ENCODE measurements at places on chromosomes 1 and 21. TPM values are rescaled to one million over a fixed set of nuclear protein-coding genes. Genes with fewer than 3 reads are reported as not detected.

GRCh38 chr1:182955596-182956588, 2.9 kb upstream of the SHCBP1L start:
- no peak for DNase-seq
- H3K4me3 ChIP-seq, result no peak overlapping the region
- H3K36me3 ChIP-seq, result no peaks in the 10 kb centered on the region
- H3K27me3 ChIP-seq, result no peaks in the 10 kb centered on the region
- H3K27ac ChIP-seq, result no peak overlapping the region

- no peak for DNase-seq
- H3K4me3 ChIP-seq, result no peak overlapping the region
- no peaks in the 10 kb centered on the region for H3K36me3 ChIP-seq
- no peak overlapping the region for H3K27ac ChIP-seq
- no peaks in the 10 kb centered on the region for H3K27me3 ChIP-seq
Measured at GRCh38 chr1:94672001-94672400, 130.4 kb upstream of the F3 start.

Gene RGS7
- 0.23 TPM for total RNA-seq

DNA sequence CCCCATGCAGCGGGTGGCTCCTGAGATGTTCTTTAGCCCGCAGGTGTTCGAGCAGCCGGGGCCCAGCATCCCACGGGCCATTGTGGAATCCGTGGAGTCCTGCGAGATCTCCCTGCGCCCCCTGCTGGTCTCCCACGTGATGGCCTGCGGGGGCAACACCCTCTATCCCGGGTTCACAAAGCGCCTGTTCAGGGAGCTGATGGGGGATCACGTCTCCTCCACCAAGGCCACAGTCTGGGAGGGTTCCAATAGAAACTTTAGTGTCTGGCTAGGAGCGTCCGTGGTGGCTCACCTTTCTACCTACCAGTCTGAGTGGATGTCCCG, 71.0 kb downstream of the ACTL8 start:
- no peak overlapping the region for H3K27ac ChIP-seq
- H3K4me1 ChIP-seq, result no peaks in the 10 kb centered on the region
- no peaks in the 10 kb centered on the region for H3K27me3 ChIP-seq
- no peak overlapping the region for H3K4me3 ChIP-seq

DNA sequence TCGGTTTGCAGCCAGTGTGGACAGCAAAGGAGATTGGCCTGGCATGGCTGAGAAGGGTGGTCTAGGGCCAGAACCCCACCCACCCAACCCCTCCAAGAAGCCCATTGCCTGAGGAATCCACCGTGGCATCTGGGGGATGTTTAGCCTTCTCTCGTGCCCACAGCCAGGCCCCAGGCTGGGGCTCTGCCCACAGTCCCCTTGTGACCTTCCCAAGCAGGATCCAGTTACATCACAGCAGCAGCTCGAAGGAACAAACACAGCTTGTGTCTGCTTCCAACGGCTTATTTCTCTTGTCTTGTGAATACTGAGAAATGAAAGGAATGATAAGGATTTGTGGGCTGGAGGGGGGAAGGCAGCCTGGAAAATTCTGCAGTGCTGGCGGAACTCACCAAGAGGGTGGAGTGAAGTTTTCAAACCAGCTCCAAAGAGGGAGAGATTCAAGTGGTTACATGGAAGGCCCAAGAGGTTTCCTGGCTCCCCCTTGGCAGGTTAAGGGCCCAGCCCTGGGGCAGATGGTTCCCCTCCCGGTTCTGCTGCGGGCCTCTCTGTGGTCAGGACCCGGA, 61.6 kb downstream of the DHRS3 start:
- peak overlapping the region; percentile 70 for H3K27ac ChIP-seq
- H3K27me3 ChIP-seq, result no peaks in the 10 kb centered on the region
- H3K4me1 ChIP-seq, result peaks cover 10% of the 10 kb centered on the region
- DNase-seq, result peak; percentile 66

Gene TIE1
- 10.6 TPM for total RNA-seq

DNA sequence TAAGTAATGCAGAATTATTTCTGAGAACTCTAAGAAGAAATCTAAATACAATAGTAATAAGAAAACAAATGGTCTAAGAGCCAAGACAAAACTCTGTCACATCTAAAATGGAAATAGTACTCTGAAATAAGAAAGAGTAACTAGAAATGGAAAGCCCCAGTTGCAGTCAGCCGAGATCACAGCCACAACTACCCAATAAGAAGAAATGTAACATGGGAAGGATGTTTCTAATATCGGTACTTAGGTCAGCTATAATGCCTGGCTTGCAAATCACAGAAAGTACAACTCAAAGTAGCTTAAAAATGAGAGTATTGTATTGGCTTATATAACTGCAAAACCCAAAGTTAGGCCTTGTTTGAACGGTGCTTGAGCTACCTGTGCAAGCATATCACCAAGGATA, 58.6 kb upstream of the USP25 start:
- DNase-seq, result no peak
- H3K27me3 ChIP-seq, result no peaks in the 10 kb centered on the region
- no peaks in the 10 kb centered on the region for H3K36me3 ChIP-seq

Gene PLEKHG5
- total RNA-seq, result 10.3 TPM

- H3K27ac ChIP-seq, result no peak overlapping the region
- DNase-seq, result no peak
- H3K27me3 ChIP-seq, result no peaks in the 10 kb centered on the region
- no peaks in the 10 kb centered on the region for H3K36me3 ChIP-seq
Measured at GRCh38 chr1:156464825-156465452, 35.6 kb downstream of the MEF2D start.

GRCh38 chr1:100778748-100779147, 59.2 kb downstream of the VCAM1 start:
- H3K27ac ChIP-seq, result no peak overlapping the region
- DNase-seq, result no peak
- no peaks in the 10 kb centered on the region for H3K27me3 ChIP-seq
- H3K4me3 ChIP-seq, result no peak overlapping the region

Gene DMRTB1
- not detected for total RNA-seq

DNA sequence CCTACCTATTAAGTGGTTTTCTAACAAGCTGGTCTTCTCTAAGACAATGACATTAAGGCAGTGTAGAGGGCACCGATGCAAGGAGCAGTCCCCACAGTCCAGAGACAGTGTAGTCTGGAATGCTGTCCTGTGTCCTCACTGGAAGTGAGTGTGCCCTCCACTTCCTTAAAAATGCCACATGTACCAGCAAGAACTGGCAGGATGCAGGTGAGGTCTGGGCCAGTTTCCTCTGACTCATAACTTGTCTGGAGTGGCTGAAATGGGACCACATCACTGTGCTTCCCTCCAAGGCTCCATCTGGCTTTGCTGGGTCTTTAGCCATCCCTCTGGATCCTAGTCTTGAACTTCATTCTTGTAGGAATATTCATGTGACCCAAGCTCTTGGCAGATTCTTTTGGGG, 170.5 kb upstream of the KIAA0040 start:
- no peak for DNase-seq
- H3K4me3 ChIP-seq, result no peak overlapping the region
- no peak overlapping the region for H3K27ac ChIP-seq
- no peaks in the 10 kb centered on the region for H3K36me3 ChIP-seq
- H3K27me3 ChIP-seq, result no peaks in the 10 kb centered on the region

Gene SPATA45
- total RNA-seq, result not detected

GRCh38 chr1:66327588-66327987, 206.4 kb upstream of the SGIP1 start:
- H3K36me3 ChIP-seq, result no peaks in the 10 kb centered on the region
- no peaks in the 10 kb centered on the region for H3K4me1 ChIP-seq
- H3K4me3 ChIP-seq, result no peak overlapping the region
- DNase-seq, result no peak
- no peak overlapping the region for H3K27ac ChIP-seq
- H3K27me3 ChIP-seq, result no peaks in the 10 kb centered on the region

- no peak overlapping the region for H3K4me3 ChIP-seq
- DNase-seq, result no peak
- no peaks in the 10 kb centered on the region for H3K27me3 ChIP-seq
- no peaks in the 10 kb centered on the region for H3K36me3 ChIP-seq
Measured at GRCh38 chr1:19410393-19410792, 74.9 kb downstream of the CAPZB start.

GRCh38 chr1:158020886-158021620, 27.6 kb downstream of the KIRREL1 start:
- H3K36me3 ChIP-seq, result no peaks in the 10 kb centered on the region
- no peak for DNase-seq
- H3K4me1 ChIP-seq, result peaks cover 36% of the 10 kb centered on the region
- H3K27ac ChIP-seq, result no peak overlapping the region
- no peak overlapping the region for H3K4me3 ChIP-seq

Gene NDUFV3
- total RNA-seq, result 39.1 TPM

DNA sequence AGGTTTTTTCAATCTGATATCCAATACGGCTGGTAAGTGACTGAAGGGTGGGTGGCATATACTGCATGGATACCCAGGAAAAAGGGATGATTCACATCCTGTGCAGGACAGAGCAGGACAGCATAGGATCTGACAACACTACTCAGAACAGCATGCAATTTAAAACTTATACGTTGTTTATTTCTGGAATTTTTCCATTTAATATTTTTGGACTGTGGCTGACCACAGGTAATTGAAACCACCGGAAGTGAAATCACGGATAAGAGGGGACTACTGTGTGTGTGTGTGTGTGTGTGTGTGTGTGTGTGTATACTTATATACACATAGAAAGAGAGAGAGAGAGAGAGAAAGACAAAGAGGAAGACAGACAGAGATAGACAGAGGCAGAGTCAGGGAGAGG, 23.0 kb downstream of the ERICH3 start:
- H3K36me3 ChIP-seq, result no peaks in the 10 kb centered on the region
- H3K27me3 ChIP-seq, result no peaks in the 10 kb centered on the region
- no peaks in the 10 kb centered on the region for H3K4me1 ChIP-seq

DNA sequence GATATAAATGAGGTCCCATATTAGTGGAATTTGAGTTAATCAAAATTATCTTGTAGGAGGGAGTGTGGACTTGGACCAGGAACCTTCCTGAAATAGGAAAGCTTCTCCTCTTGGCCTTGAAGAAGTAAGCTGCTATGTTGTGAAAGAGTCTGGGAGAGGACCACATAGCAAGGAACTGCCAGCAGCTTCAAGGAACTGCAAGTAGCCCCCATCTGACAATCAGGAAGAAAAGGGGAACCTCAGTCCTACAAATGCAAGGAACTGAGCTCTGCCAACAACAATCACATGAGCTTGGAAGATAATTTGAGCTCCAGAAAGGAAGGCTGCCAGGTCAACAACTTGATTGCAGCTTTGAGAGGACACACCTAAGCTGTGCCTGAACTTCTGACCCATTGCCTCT, 8.2 kb upstream of the PRMT6 start:
- no peaks in the 10 kb centered on the region for H3K36me3 ChIP-seq
- no peaks in the 10 kb centered on the region for H3K27me3 ChIP-seq
- no peak overlapping the region for H3K27ac ChIP-seq
- H3K4me3 ChIP-seq, result no peak overlapping the region
- no peak for DNase-seq
- no peaks in the 10 kb centered on the region for H3K4me1 ChIP-seq

GRCh38 chr1:3698660-3699408, 46.5 kb downstream of the TP73 start:
- H3K27ac ChIP-seq, result no peak overlapping the region
- no peak overlapping the region for H3K4me3 ChIP-seq
- no peaks in the 10 kb centered on the region for H3K27me3 ChIP-seq
- H3K4me1 ChIP-seq, result peaks cover 2% of the 10 kb centered on the region
- DNase-seq, result no peak
- no peaks in the 10 kb centered on the region for H3K36me3 ChIP-seq

DNA sequence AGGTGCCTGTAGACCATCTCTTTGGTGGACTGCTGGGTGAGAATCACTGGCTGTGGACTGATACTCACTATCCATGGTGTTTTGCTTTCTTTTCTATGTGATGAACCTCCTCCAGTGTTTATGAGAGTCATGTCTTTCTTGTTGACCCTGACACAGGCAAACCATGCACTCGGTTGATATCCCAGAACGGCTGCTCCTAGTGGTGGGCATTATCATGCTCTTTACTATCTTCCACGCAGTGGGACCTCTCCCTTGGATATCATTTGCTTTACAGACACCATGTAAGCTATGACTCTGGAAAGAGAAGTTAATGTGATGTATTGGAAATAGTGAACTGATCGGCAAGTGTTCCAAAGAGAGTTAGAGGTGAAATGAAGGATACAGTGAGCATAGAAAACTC, 1455.6 kb downstream of the BRINP3 start:
- no peak overlapping the region for H3K4me3 ChIP-seq
- no peak for DNase-seq
- H3K36me3 ChIP-seq, result no peaks in the 10 kb centered on the region

DNA sequence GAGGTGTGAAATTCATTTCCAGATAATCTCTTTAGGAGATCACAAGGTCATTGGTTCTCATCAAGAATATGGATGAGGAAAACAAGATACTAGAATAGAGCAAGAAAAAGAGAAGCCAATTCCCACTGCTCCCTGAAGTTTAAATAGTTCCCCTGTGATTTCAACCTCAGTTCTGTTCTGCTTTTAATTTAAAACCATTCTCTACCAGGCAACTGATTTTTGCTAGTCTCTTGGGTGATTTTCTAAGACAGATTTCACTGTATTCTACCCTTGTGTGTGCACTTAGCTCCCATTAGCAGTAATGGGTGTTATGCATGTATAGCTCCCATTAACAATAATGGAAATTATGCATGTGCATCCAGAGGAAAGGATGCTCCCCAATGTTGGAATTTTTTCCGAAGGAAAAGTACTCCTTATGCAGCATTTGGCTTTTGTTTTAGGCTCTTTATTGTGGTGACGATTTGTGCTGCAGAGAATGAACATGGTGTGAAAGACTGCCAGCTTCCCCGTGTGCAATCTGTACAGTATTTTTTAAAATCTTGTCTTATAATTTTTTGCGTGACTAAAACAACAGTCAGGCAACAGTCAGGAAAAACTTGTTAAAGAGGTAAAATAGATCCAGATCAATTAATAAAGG, 144.0 kb upstream of the ZRANB2 start:
- DNase-seq, result no peak
- H3K36me3 ChIP-seq, result no peaks in the 10 kb centered on the region
- H3K4me1 ChIP-seq, result no peaks in the 10 kb centered on the region
- H3K4me3 ChIP-seq, result no peak overlapping the region

Gene KIAA1614
- 15.1 TPM for total RNA-seq

DNA sequence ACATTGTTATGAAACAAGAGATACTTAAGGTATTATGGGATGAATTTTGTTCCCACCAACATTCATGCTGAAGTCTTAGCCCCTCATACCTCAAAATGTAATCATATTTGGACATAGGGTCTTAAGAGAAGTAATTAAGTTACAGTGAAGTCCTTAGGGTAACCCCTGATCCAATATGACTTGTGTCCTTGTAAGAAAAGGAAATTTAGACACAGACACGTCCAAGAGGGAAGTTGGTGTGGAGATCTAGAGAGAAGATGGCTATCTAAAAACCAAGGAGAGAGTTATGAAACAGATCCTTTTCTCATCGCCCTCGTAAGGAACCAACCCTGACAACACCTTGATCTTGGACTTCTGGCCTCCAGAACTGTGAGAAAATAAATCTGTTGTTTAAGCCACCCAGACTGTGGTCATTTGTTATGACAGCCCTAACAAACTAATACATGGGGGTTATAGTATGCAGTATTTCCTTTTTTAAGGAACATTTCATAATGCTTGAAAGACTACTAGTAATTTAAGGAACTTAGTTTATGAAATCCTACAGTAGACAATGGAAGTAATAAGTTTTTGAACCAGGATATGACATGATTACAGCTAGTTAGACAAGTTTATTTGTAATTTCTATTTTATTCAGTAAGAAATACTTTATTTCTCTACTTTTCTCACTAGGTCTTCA, 875.5 kb upstream of the ADGRL2 start:
- DNase-seq, result no peak
- no peak overlapping the region for H3K4me3 ChIP-seq
- no peaks in the 10 kb centered on the region for H3K4me1 ChIP-seq
- no peaks in the 10 kb centered on the region for H3K36me3 ChIP-seq
